Activated CD8-positive, alpha-beta memory T cell treated with anti-CD3 and anti-CD28 coated beads for 1 hour (primary cell): ENCODE measurements at places on chromosomes 11 and 22.
A peak's percentile ranks its signal among the peaks of the same experiment; 100 is the strongest.

DNA sequence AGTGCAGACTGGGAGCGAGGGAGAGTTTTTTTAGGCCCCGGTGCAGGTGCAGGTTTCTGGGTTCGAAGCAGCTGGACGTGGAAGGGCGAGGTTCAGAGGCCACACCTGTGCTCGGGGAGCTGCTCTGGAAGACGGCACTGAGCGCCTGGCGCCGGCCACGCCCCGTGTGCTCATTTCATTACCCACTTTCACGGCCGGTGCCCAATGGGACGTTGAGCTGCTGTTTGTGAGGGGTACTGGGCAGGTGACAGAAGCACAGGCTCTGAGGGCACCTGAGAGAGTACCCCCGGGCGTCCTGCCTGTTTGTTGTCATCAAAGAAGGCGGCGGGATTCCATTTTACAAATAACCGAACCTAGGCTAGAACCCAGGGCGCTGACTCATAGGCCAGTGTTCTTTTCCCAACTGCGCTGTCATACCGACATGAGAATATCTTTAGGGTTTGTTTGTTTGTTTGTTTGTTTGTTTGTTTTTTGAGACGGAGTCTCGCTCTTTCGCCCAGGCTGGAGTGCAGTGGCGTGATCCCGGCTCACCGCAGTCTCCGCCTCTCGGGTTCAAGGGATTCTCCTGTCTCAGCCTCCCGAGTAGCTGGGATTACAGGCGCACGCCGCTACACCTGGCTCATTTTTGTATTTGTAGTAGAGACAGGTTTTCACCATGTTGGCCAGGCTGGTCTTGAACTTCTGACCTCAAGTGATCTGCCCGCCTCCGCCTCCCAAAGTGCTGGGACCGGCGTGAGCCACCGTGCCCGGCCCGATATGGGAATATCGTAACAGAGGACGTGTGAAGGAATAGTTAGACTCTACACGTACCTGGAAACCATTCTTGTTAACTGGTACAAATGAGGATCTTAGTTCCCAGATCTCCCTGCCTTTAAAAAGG is 16.6 kb upstream of the SPTBN2 start:
- DNase-seq = peak; percentile 21

DNA sequence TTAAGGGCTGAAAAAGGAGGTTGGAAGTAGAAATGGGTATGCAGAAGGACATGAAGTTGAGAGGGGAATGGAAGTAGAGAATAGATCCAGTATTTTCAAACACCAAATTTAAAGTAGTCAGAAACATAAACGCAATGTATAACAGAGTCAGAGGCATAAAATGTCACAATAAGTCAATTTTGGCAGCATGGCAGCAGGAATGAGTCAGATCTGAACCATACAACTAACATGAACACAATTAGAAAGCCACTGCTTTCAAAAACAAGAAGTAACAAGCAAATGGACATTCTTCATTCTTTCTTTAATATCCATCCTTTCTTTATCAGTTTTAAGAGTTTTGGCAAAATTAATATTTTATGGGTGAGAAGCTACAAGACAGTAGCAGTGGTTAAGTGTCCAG is 2.5 kb downstream of the CHORDC1 start:
- no peak for DNase-seq

DNA sequence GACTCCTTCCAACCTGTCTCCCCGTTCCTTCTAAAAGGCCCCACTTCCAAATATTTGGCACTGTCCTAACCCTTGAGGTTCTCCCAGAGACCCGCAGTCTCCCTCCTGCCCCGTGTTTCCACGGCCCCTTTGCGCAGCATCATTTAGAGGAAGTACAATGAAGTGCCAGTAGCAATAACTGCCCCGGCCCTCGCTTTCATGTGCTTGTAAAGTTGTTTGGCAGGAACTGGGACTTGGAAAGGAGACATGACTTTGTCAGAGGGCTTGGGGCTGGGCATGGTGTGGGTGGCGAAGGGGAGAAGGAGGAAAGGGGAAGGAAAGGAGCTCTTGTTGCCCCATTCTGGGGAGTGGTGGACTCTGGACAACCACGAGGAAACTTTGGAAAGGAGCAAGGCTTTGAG is 2.6 kb downstream of the CD44 start:
- no peak for DNase-seq

DNA sequence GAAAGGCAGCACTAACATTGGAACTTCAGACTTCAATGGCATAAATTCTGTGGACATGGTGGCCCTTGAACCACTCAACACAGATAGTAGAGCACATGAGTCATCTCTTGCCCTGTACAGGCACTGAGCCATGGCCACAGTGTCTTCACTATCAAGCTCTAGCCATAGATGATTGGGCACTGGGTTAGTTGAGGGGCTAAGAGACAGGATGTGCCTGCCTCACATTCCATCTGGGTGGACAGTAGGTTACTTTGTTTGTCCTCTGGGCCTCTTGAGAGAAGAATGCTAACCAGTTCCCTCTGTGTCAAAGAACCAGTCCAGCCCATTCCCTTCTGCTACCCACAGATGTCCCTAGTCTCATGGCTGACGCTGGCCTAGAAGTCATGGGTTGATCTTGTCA is 39.8 kb downstream of the OR6Q1 start:
- no peak for DNase-seq

DNA sequence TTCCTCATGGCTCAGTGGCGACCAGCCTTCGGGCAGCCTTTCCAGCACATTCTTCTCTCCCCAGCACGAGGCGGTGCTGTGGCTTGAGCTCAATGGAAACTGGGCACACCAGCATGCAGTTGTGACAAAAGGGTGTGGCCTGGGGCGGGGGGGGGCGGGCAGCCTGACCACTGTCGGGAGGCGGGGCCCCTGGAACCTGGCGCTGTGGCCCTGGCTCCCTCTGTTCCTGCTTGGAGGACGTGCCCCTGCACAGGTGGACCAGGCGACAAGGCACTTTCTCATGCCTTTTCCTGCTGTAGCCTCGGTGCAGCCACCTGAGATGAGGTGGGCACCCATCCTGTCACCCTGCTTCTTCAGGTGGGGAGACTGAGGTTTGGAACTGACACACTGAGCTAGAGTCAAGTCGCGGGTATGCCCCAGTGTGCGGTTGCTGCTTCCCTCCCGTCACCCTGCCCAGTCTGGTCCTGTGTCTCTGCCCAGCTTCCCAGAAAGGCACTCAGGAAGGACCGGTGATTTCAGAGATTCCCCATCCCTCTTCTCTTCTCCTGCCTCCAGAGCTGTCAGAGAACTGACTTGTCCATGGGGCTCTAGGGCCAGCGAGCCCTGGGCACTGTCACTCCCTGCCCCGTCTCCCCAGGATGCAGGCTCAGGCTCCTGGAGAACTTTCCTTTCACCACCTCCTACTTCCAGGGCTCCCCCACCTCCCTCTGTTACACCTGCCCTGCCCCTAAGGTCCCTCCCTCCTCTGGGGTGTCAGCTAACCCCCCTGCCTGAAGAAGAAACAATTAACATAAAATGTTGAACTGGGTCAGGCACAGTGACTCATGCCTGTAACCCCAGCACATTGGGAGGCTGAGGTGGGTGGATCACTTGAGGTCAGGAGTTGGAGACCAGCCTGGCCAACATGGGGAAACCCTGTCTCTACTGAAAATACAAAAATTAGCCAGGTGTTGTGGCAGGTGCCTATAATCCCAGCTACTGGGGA is 9.9 kb downstream of the B3GAT1 start:
- DNase-seq = no peak

- DNase-seq = peak; percentile 4
Measured at GRCh38 chr11:6443269-6444003, 2.6 kb upstream of the HPX start.

GRCh38 chr22:40498420-40499208 is 128.2 kb downstream of the SGSM3 start:
- no peak for DNase-seq

DNA sequence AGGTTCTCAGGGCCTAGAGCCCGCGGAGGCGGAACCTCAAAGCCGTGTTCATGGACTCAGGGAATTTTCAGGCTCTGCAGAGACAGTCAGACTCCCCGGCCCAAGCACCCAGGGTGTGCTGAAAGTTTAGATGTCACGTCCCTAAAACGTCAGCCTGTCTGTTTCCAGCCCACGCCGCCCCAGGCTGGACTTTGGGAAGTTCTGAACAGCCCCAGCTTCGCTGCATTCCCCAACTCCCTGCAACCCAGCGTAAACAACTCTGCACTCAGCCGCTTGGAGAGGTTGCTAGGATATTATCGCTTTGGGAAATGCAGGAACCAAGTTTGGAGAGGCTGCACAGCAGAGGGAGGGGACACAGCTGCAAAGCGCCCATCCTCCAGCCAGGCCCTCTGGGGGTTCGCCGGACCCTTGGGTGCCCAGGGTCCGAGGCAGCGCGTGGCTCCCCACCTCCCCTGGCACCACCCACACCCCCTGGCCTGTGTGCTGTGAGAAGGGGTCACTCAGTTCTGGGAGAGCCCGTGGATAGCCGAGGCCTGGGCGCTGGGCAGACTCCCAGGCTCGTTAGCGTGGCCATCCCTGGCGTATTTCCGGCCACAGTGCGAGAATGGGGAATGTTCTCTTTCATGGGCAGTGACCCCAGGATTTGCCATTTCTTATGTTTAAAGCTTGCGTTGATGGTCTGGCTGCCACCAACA is 120.5 kb upstream of the FGF3 start:
- DNase-seq = no peak

DNA sequence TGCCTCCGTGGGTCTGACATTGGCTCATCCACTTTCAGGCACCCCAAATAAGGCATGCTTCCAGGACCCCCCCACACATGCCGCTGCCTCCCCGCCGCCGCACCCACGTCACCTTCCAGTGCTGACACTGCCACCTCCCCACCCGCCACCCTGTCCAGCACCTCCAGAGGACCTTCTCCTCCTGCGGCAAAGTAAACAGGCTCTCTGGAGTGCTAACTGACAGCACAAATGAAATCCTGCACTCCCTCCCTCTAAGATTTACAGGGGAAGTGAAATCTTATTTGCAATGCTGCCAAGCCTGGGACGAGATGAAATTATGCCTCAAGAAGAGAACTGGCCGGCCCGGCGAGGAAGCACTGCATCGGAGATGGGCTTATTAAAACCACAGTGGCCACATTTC is 35.3 kb downstream of the MACROD1 start:
- no peak for DNase-seq

GRCh38 chr11:17767301-17767885 is 32.8 kb downstream of the KCNC1 start:
- no peak for DNase-seq

DNA sequence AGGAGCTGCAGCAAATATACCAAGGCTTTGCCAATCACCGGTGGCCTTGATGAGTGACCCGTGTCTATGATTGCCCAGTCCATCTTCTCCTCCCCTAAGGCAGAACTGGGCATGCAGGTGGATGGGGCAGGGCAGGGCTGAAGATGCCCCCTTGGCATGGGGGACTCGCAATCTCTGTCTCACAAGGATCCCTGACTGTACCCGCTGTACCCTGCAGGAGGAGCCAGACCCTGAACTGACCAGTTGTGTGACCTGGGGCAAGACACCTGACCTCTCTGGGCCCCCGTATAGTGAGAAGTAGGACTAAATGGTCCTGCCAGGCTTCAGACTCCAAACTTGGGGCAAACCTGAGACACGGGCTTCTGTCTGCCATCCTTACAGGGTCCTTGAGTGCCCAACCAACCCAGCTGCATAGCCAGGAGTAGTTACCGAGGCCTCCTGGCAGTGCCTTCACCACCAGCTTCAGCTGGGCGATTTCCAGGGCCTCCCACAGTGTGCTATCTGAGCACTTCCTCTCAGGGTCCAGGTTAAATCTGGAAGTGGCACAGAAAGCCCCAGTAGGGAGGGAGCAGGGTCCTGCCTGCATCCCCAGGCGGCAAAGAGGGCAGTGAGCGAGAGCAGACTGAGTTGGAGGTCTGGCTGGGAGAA is 6.4 kb upstream of the KCNJ11 start:
- no peak for DNase-seq

- no peak for DNase-seq
Measured at GRCh38 chr22:43109511-43109910, 1.0 kb upstream of the BIK start.

- DNase-seq = no peak
Measured at GRCh38 chr11:128888034-128888985, 2.8 kb upstream of the KCNJ5 start.

DNA sequence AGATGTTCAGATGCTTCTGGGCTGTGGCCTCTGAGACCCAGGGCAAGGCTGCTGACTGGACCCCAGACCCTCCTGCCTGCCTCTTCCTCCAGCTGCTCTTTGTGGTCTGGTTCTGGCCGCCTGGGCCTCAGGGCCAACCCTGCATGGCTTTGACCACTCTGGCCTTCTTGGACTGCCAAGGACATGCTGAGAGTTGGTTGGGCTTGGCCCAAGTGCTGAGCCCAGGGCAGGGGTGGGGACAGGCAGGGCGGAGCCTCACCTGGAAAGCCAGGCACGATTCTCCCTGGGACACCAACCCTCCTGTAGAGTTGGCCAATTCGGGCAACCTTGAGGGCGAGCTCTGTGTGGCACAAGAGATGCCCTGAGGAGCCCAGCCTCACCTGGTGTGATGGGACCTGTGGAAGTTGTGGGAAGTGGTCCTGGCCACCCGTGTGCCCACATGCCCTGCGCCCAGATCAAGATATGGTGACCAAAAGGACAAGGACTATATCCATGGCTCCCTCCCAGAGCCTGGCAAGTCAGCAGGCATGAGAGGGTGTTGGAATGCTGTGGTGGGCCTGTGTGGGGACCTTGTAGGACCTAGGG is 11.6 kb downstream of the TANGO2 start:
- no peak for DNase-seq

GRCh38 chr11:115503083-115503885 is 931 bp downstream of the CADM1 start:
- no peak for DNase-seq

DNA sequence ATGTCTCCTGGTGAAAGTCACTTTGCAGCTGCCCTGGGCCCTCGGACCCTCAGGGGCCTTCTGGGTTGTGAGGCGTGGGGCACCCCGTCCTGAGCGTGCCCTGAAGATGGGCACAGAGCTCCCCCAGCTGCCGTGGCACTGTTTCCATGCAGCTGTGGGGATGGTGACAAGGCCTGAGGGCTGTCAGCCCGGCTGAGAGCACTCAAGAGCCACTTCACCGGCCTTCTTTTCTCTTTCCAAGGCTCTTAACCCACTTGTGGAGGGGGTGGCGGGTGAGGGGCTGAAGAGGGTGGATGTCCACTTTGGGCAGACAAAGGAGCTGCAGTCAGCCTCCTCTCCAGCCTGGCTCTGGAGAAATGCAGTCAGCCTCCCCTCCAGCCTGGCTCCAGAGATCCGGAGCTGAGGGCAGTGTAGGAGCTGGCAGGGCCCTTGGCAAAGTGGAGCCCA is 239.5 kb downstream of the ST3GAL4 start:
- no peak for DNase-seq

DNA sequence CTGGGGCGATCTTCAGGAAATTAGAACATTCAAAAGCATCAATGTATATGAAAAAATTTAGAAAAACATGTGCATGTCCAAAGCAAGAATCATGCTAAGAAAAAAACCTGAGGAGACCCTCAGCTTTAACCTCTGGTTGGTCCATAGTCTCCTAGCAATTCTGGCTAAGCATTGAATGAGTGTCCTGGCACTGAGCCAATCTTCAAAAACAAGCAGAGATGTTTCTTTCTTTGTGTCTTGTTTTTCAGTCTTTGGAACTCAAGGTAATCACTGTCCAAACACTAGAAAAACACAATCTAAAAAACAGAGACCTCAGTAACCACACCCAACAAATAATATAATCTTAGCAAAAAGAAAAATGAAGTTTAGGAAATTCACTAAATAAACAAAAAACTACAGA is 205.4 kb upstream of the CARD18 start:
- no peak for DNase-seq
